ENCODE measurements at places on chromosomes 1 and 21.

DNA sequence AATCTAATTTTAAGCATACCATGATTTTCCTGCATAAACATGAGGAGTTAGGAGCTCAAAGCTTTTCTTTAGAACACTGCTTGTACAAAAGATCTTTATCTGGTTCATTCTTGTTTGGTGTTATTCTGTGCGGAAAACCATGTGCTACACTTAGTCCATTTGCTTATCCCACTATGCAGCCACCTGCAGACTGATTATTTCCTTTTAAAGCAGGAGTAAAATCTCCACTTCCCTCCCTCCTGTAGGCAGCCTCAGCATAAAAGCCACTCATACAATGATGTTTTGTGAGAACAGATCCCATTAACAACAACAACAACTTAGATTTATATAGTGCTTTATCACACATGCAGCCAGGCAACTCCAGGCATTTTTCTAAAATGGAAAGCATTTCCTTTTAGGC is 355.3 kb upstream of the NEGR1 start:
- no peak for DNase-seq

GRCh38 chr1:69499203-69499803 is 68.4 kb upstream of the LRRC7 start:
- no peak for DNase-seq

GRCh38 chr1:161069731-161070270 is at the start of gene ARHGAP30:
ARHGAP30 (minus strand) TSS chr1:161069891; CDS start chr1:161069624, 267 bp downstream.
- peak; percentile 98 for DNase-seq

- no peak for DNase-seq
These were observed 132.0 kb upstream of the ZC3H11B start for GRCh38 chr1:219744652-219745469.

DNA sequence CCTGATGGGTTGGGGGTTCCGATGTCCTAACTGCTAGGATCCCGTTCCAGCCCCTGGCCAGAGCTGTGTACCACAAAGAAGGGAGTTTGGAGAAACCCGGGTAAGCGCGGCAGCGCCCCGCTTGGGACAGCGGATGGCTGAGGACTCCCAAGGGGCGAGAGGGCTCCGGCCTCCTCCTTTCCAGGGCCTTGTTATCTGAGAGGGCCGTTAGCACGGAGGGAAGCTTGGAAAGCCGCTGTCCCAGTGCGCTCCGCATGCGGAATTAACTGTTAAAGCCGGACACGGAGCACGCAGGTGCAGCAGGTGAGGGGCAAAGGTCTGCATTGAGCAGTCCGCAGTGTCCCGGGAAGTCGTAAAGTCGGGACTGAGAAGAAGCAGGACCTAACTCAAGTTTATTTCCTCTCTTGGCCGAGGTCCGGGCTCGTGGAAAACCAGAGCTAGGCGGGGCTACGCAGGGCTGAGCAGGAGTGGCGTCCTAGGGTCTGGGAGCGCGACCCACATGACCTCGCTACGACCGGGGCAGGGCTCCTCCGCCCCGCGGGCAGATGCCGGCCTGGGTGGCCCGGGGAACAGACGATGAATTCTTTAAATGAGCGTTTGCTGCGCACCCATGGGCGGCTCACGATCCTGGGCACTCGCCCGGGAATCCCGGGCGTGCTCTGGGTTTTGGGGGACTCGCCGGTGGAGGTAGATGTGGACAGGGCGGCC is 4.5 kb downstream of the LHX4 start:
- no peak for DNase-seq

DNA sequence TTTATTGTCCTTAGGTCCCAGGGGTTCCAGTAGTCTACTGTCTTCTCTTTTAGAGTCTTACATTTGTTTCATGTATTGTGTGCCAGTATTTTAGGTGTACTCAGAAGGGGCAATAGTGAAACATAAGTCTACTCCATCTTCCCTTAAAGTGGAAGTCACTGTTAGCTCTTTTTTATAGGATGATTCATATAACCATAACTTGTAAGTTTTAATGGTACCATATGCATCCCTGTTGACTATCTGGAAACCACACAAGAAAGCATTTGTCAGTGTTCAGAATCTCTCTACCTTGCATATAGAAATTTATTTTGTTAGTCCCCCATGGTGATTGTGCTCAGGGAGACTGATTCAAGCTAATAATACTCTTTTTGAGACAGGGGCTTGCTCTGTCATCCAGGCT is 149.9 kb downstream of the HS2ST1 start:
- DNase-seq, result no peak

- DNase-seq, result no peak
These were observed 527.5 kb downstream of the COL11A1 start for GRCh38 chr1:102580806-102581205.

DNA sequence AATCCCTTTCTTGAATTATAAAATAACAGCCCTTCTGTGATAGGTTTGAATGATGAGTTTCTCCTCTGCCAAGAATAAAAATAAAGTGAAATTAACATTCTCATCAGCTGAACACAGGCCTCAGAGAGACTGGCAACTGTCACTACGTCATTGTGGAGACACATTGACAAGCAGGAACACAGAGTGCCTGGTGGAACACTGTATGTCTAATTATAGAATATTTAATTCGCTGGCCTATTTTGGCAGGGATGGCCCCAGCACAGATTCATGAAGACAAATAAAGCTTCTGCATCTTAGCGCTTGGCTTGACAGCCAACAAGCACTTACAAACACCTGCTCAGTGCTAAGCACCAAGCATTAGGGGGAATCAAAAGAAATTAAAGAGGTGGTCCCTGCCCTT is 52.0 kb upstream of the SMYD2 start:
- DNase-seq, result no peak

GRCh38 chr1:17276568-17276967 is 27.7 kb downstream of the PADI3 start:
- no peak for DNase-seq

GRCh38 chr1:20685741-20686140 is 24.6 kb upstream of the DDOST start:
- no peak for DNase-seq

DNA sequence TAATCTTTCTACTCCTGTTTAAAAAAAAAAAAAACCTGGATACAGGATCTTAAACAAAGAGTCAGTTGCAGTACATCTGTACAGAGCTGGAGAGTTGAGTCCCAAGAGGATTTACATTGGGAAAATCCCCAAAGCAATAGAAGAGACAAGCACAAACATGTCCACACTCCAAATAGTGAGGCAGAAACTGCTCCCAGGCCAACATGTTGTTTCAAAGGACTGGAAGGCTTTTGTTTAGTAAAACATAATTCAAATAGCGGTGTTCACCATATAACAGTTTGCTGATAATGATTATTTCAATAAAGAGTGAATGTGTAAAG is 425.4 kb downstream of the ADGRL2 start:
- DNase-seq, result no peak

- DNase-seq, result no peak
These were observed 16.1 kb downstream of the CLCN6 start for GRCh38 chr1:11822091-11822490.

- DNase-seq, result peak; percentile 40
These were observed 151.2 kb downstream of the DMRTA2 start for GRCh38 chr1:50271968-50272578.

- no peak for DNase-seq
These were observed 23.4 kb upstream of the TARDBP start for GRCh38 chr1:10989095-10989494.

DNA sequence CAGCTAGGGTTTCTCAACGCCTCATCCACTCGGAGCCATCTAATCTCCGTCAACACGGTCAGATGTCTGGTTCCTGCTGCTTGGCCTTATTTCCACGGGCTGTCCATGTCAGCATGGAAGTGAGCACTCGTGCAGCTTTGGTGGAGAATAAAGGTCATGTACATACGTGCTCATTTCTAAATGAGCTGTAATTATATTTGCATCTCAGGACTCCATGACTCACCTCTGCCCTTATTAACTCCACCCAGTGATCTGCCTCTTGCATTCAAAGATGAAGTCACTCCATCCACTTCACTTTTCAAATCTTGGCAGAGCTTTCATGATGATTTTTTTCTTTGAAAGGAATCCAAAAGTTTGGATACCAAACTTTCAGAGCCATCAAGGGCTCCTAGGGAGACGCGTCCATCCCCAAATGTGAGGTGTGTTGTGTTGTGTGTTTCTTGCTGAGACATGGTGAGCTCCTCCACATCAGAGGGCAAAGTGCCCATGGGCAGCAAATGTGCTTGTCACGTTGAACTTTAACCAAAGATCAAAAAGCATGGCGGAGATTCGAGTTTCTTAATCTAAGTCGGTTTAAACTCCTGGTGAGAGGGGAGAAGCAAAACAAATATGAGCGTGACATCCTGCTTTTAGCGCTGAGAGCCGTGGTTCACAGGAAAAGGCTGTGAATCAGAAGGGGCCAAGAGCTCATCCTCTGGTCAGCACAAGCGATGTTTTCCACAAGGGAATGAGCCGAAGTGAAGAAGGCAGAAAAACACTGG is 68.6 kb upstream of the ERRFI1 start:
- DNase-seq, result no peak

DNA sequence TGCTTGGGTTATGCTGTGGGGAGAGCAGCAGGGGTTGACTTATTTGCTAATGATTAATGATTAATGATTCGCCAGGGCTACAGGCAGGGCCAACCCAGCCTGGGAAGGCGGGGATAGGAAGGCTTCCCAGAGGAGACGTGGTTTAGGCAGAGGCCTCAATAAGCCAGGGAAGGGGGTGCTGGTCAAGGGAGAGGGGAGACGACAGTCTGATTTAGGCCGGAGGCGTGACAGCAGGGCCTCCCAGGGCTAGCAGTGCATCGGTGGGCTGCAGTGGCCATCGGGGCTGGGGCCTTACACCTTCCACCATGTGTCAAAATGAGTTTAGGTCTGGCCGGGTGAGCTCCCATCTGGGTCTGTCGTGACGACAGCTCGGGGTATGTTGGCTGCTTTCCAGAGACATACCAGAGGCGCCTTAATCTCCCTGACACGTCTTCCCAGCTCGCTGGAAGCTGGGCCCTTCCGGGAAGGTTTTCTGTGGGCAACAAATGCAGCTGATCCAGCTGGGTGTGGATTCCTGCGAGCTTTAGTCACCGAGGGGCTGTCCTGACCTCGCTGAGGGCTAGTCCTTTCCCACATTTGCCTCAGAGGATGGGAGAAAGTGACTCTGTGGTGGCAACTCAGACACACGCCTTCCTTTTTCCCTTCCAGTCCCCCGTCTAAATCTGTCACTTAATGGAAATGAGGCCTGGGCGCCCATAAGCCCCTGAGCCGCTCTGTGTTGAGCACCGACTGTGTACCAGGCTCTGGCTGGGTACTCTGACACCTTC is 3.7 kb upstream of the SLC1A7 start:
- DNase-seq, result no peak

- DNase-seq, result no peak
These were observed 4.5 kb upstream of the DDX59 start for GRCh38 chr1:200673952-200674823.

DNA sequence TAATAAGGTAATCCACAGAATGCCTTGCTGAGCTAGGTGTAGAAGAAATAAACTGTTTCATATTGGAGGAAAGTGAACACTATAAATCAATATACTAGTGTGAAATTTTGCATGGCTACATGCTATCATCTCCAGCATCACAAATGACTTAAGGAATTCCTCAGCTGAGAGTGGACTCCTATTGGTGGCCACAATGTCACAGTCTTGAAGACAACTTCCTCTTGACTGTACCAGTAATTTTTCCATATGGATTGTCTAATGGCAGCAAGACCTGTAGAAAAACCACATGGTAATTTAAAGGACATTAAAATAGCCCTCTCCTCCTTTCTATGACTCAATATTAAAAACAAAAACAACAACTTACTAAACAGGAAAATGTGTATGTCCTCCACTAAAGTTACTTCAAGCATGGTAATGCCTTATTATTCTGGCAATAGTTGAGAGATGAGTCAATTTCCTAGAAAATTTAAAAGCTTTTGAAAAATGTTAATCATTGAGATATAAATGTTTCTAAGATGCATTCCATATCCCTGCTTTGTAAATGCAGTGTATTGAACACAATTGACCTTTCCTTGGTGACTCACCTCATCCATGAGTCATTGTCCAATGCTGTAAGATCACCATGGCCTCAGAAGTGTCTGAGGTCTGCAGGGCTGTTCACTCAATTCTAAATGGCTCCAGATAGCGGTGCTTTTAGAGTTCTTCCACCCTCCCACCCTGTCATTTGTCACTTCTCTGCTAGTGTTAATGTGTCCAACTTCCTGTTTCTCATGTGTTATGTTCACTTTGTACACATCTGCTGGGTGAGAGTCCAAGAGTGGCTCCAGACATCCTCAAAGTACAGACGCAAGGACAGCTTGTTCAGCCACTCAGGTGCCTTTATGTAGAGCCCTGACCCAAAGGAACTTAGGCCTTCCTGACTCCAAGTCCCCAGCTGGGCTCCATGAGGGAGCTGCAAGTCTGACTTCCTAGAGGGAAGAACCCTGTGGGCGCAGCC is 32.8 kb upstream of the DNASE2B start:
- no peak for DNase-seq

DNA sequence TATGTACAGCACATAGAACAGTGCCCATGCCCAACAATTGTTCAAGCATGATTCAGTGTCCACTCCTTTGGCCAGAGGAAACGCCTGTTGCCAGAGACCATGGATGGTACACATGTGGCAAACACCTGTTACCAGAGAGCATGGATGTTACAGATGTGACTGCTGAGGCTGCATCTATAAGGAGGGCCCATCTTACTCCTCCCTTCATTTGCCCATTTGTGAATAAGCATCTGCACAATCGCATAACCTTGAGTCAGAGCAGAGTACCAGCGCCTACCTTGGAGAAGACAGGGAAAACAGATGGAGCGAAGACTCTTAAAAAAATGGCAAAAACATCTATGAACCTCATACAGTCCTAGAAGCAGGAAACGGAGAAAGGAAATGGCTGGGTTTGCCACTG is 36.6 kb upstream of the CACHD1 start:
- no peak for DNase-seq

- DNase-seq, result no peak
These were observed 61.9 kb downstream of the ERG start for GRCh38 chr21:38436341-38436740.

DNA sequence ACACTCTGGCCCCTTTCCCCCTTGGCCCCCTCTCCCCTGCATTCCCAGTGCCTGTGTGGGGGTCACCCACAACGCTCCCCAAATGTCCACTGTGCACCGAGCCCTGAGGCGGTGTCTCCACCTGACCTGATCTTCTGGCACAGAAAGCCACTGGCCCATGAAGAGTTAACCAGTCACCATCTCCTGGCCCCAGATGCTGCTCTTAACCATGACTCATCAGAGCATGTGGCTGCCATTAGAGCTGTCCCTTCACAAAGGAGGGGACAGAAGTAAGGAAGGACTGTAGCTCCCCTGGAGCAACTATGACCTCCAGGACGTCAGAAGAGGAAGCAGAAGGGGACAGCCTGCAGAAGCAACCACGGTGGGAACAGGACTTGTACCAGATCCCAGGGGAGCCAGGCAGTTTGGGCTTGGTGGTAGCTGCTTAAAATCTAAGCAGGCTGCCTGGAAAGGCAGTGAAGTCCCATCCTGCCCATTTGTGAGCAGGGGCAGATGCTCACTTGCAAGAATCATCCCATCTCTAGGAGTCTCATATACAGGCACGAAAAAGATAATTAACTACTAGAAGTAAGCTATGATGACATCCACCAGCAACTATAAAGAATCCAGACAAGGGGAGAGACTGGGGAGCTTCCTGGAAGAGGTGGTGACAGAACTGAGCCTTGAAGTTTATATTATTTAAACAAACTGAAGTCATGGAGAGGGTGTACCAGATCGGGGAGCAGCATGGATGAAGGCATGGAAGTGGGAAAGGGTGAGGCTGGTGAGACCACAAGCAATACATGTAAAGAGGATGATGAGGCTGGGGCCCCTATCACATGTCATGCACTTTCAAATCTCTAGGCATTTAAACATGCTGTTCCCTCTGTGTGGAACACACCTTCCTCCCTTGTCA is 1.1 kb upstream of the TTC39A start:
- peak; percentile 50 for DNase-seq

GRCh38 chr1:197356723-197357533 is 88.9 kb downstream of the CRB1 start:
- DNase-seq, result peak; percentile 56

- no peak for DNase-seq
These were observed 4.6 kb upstream of the TMEM51 start for GRCh38 chr1:15148941-15149340.

Data from GM12865 (cell line).